ENCODE measurements at places on chromosomes 13 and 19.

DNA sequence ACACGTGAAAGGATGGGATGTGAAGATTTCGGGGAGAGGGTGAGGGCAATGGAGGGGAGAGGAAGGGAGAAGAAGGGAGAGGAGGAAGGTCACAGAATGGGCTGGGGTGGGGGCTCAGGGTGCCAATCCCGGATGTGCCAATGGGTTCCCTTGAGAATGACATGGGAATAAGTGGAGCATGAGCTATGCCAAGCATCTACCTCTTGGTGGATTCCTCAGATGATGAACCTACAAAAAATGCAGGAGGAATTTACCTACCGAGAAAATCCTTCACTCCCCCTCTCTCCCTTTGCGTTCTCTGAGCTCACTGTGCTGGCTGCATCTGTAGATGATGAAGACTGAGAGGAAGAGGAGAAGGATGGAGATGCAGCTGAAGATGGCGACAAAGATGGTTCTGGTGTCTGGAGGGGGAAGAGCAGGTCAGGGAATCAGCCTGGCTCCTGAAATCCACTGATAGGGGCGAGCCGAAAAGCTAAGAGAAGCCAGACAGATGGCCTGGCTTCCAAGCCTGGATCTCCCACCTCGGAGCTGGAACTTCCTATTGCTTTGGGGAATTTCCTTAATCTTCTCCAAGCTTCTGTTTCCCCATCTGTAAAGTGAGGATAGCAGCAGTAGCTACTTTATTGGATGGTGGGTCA is 21.6 kb downstream of the VSTM1 start:
- peaks cover 42% of the 10 kb centered on the region for H3K27me3 ChIP-seq
- no peak overlapping the region for H3K4me3 ChIP-seq
- H3K36me3 ChIP-seq = no peaks in the 10 kb centered on the region
- DNase-seq = no peak

GRCh38 chr19:56933014-56933705 is 92.6 kb upstream of the PEG3 start:
- DNase-seq = no peak
- no peak overlapping the region for H3K4me3 ChIP-seq
- no peaks in the 10 kb centered on the region for H3K4me1 ChIP-seq
- peaks cover 4% of the 10 kb centered on the region for H3K36me3 ChIP-seq

GRCh38 chr13:112748947-112749735 is 59.3 kb downstream of the ATP11A start:
- no peak overlapping the region for H3K4me3 ChIP-seq
- no peak for DNase-seq
- peaks cover 23% of the 10 kb centered on the region for H3K4me1 ChIP-seq
- H3K27me3 ChIP-seq = no peaks in the 10 kb centered on the region

- H3K4me1 ChIP-seq = no peaks in the 10 kb centered on the region
- no peak overlapping the region for H3K27ac ChIP-seq
- no peaks in the 10 kb centered on the region for H3K36me3 ChIP-seq
- DNase-seq = no peak
- peaks cover 30% of the 10 kb centered on the region for H3K27me3 ChIP-seq
These were observed 21.4 kb downstream of the MIR17HG start for GRCh38 chr13:91368676-91369440.

- peaks cover 73% of the 10 kb centered on the region for H3K4me1 ChIP-seq
- no peaks in the 10 kb centered on the region for H3K27me3 ChIP-seq
- peak overlapping the region; percentile 21 for H3K4me3 ChIP-seq
- peak overlapping the region; percentile 60 for H3K27ac ChIP-seq
- DNase-seq = no peak
These were observed 18.8 kb upstream of the GPR183 start for GRCh38 chr13:99326012-99326411.
